Suppressor macrophage (primary cell): ENCODE measurements at places on chromosomes 2 and 18.

GRCh38 chr2:235419996-235420395 is 73.8 kb upstream of the AGAP1 start:
- DNase-seq: no peak

DNA sequence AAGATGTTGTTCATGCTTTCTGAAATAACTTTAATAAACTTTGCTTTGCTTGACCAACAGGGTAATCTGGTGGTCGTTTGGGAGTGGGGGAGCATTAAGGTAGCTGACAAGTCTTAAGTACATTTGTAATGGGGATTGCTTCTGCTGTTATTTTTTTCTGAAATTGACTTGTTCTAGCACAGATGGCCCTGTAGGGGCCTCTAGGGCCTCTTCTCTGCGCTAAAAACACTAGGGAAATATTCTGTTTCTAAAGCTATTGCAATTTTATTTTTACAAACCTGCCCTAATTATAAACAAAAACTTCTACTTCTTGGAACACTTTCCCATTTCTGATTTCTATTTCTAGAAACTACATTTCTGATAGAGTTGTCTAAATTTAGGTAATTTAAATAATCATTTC is 191.3 kb upstream of the KCNJ3 start:
- no peak for DNase-seq

DNA sequence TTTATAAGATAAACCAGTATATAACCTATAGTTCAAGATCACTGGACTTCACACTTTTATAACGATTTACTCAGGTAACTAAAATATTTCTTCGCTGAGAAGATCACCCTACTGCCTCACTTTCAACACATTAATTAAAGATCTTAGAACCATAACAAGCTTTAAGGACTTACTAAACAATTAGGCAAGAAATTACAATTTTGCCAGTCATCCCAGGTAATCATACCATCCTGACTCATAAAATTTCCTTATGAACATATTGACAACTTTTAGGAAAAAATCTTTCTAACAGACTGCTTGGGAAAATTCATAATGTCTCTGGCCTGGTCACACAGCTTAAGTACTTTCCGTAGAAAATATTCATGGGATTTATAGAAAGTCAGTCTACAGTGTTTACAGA is 223.2 kb downstream of the NRXN1 start:
- no peak for DNase-seq

GRCh38 chr2:171813729-171814128 is 80.3 kb downstream of the SLC25A12 start:
- no peak for DNase-seq

GRCh38 chr2:235024191-235024860 is 72.5 kb downstream of the SH3BP4 start:
- no peak for DNase-seq

GRCh38 chr2:78263571-78263970 is 741.4 kb upstream of the LRRTM4 start:
- DNase-seq: no peak

- DNase-seq: no peak
Measured at GRCh38 chr2:101843048-101843447, 145.5 kb downstream of the MAP4K4 start.

DNA sequence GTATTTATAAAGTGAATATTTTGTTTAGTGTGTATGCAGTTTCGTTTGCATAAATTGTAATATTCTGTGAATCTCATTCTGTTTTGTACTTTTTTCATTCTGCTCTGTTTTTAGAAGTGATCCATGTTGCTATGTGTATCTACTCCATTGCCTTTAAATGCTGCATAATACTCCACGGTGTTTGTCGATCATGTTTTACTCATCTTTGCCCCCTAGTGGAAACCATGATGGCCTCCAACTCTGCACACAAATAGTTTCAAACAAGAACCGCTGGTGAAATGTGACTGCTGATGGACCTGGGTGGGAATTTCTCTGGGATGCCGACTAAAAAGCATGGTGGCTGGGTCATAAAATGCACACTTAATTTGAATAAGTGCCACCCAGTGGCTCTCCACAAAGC is 32.0 kb upstream of the SKOR2 start:
- DNase-seq: no peak

DNA sequence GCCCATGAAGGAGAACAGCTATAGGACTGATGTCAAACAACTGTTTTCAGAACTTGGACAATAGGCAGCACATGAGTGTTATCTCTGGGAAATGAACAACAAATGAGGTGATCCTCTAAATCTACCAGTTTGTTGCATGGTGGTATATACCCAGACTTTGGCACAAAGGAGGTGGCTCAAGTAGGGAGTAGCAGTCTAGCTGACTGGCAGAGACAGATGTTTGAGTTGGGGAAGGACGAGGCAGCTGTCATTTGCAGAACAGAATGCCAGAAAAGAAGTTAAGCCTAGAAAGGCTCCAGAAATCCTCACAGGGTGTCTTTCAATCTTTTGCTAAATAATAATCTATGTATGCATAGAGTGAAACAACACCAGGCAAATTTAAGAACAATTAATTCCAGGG is 47.4 kb downstream of the RPE start:
- DNase-seq: no peak

DNA sequence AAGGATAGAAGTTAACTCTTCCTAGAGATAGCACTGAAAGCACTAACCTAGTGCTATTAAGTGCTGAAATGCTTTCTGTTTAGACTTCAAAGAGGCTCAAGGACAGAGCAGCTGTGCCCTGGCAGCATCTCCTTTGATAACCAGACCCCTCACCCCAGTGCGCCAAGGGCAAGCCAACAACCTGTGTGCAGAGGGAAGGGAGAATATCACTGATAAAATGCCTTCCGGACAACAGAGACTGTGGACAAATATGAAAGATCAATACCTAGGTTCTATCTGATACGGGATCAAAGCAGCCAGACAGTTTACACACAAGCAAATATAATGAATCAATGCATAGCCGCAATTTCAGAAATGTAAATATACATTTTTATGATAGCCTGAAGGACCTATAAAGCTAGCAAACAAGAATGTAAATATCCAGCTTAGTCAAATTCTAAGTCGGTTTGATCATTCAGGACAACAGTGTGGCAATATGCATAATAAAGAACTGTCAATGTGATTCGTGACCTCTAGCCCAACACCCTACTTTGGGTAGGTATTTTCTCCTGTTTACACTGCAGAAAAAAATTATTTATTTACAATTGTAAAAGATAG is 91.8 kb upstream of the RFX8 start:
- no peak for DNase-seq

GRCh38 chr18:77161961-77162360 is 29.4 kb upstream of the MBP start:
- DNase-seq: no peak

DNA sequence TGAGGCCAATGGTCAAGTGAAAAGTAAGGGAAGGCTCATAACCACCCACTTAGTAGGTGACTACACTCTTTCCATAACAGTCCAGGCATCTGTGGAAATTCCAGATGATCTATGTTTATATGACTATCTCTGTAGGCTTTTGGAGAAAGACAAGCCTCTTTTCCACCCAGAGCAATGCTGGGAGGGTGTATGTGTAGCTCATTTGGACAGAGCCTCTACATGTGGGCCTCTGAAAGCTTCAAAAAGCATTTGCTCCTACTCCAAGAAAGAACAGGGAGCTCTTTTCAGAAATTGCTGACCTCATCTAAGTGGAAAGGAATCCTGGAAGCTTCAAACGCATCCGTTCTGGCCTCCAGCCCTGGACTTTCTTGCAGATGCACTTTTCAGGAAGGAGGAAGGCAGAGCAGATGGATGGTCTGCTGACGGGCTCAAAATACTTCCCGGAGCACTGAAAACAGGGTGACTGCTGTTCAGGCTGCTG is 308.7 kb downstream of the LRATD1 start:
- no peak for DNase-seq

DNA sequence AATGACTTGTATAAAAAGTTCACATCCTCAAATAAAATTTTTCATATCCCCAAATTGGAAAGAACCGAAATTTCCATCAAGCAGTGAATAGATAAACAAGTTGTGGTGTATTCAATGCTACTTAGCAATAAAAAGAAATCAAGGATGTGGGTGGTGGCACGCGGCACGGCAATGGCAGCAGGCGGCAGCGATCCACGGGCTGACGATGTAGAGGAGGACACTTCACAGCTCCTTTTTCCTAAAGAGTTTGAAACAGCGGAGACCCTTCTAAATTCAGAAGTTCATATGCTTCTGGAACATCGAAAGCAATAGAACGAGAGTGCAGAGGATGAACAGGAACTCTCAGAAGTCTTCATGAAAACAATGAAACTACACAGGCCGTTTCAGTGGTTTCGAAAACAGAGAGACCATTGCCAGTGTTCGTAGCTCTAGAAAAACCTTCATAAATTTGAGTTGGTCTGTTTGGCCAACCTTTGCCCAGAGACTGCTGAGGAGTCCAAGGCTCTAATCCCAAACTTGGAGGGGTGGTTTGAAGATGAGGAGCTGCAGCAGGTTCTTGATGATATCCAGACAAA is 9.8 kb upstream of the IL36A start:
- no peak for DNase-seq

- DNase-seq: no peak
Measured at GRCh38 chr18:61749031-61749430, 143.8 kb downstream of the RNF152 start.

DNA sequence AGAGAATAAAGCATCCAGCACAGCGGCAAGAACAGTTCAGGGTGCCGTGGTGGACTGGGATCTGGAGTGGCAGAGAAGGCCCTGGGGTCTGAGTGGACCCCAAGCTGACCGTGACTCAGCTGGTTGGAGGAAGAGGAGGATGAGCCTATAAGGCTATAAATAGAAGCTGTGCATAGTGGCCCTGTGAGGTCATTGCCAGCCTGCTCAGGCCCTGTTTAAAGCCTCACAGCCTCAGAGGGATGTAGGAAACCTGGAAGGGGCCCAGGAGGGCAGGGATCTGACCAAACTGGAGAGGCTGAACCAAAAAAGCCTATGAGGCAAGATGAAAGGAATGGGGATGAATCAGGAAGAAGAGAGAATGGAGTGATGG is 11.3 kb upstream of the DES start:
- DNase-seq: no peak

DNA sequence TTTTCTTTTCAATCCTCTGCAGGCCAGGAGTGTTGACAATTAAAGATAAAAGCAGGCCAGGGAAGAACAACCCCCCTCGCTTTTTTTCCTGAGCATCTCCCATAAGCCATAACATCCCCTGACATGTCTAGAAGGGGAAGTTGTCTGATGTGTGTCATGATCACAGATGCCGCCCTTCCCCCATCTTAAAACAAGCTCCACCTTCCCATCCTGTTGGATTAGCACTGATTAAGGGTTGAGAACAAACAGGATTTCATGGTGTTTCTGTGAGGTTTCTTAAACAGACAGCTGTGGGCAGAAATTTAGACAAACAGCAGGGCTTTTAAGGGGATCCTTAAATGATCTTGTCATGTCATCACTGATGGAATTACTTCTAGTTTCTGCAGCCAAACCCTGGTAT is 59.4 kb upstream of the UPP2 start:
- DNase-seq: peak; percentile 20

DNA sequence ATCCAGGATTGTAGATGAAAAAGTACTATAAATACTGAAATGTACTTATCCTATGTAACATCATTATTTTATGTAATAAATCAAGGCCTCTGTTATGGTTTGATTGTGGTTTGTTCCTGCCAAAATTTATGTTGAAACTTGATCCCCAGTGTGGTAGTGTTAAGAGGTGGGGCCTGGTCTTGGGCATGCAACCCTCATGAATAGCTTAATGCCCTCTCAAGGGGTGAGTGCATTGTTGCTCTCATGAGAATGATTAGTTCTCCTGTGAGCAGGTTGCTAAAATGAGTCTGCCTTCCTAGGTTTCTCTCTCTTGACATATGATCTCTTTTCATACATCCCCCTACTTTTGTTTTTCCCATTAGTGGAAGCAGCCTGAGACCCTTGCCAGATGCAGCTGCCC is 915.4 kb downstream of the TSN start:
- DNase-seq: no peak

GRCh38 chr2:219851801-219852481 is 224.5 kb downstream of the SLC4A3 start:
- DNase-seq: no peak

- DNase-seq: no peak
Measured at GRCh38 chr2:117308861-117309770, 505.4 kb upstream of the DDX18 start.

GRCh38 chr2:121501031-121501430 is 29.6 kb upstream of the RNU4ATAC start:
- DNase-seq: no peak

GRCh38 chr2:44184106-44184505 is 15.4 kb downstream of the PPM1B start:
- peak; percentile 32 for DNase-seq

- DNase-seq: peak; percentile 19
Measured at GRCh38 chr2:74764429-74765272, 69.3 kb upstream of the HK2 start.

DNA sequence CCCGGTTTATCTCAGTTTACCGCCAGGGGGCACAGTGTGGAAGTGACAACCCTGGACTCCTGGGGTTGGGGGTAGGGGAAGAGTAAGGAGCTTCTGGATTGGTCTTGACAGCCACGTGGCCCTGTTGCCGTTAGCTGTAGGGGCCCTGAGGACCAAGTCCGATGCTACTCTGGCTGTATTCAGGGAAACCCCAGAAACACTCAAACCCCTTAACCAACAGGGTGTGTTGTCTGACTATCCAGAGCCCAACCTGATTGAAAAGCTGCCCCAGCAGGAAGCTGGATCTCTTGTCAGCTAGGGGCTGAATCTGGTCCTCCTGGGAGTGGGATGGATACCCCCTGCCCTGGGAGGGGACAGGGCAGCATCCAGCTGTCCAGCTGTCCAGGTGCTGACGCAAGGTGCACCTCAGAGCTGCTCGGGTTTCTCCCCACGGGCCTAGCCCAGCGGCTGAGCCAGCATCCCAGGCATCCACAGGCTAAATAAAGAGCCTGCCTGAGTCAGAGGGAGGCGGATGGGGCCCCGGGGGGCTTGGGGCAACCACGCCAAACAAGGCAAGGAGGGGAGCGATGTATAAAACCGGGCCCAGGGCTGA is 3.1 kb upstream of the GMPPA start:
- peak; percentile 76 for DNase-seq

DNA sequence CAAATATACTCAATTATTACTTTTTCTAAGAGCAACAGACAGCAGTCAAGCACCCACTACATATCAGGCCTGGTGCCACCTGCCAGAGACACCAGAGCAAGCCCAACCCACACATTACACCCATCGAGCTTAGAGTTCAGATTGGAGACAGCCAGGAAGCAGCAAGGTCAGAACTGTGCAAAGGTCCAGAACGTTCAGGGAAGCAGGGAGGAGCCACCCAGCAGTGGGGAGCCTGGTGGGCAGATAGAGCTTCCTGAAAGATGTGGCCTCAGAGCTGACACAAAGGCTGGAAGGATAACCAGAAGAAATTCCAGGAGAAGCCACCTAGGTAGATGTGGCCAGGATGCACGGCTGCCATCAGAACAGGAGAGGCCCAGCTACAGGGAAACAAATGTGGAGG is 440.5 kb upstream of the ID2 start:
- peak; percentile 43 for DNase-seq

DNA sequence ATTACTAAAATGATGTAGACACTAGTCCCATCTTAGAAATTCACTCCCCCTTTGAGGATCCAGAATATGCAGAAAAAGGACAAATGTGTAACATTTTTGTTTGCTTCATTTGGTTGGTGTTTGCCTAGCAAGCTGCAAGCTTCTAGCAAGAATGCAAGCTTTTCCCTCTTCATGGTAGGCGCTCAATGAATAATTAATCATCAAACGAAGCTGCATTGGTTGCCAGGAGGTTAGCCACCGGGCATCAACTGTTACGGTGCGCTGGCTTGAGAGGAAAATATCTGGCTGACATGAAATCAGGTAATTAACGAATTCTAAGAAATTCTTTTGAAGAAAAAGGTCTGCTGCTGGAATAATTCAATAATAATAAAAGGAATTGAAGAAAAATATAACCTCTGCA is 341.0 kb upstream of the KYNU start:
- no peak for DNase-seq
